ENCODE measurements at places on chromosomes 1 and 21.

GRCh38 chr1:93869653-93870052 lies 9.4 kb downstream of the DNTTIP2 start:
- DNase-seq: no peak

- DNase-seq: no peak
Measured at GRCh38 chr1:206117151-206117948, at the start of gene AVPR1B. Gene AVPR1B, minus strand, starts transcription at chr1:206117388. Its CDS starts 498 bp downstream, at chr1:206116890.

DNA sequence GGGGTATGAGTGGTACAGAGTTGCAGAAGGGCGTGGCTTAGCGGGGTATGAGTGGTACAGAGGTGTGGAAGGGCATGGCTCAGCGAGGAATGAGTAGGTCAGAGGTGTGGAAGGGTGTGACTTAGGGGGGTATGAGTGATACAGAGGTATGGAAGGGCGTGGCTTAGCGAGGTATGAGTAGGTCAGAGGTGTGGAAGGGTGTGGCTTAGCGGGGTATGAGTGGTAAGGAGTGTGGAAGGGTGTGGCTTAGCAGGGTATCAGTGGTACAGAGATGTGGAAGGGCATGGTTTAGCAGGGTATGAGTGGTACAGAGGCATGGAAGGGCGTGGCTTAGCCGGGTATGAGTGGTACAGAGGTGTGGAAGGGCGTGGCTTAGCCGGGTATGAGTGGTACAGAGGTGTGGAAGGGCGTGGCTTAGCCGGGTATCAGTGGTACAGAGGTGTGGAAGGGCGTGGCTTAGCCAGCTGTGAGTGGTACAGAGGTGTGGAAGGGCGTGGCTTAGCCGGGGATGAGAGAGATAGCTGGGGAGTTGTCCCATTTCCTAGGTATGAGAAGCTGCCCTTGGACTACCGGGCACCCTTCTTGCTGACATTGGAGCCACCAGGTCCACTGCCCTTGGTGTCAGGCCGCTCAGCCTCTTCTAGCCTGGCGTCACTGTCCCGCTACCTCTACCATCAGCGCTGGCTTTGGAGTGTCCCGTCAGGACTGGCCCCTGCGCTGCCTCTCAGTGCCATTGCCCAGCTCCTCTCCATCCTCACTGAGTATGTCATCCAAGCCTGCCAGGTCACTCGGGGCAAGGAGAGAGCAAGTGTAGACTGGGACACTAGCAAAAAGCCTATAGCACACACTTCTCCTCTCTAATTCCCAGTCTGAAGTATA lies 29.8 kb downstream of the HYI start:
- no peak for DNase-seq

DNA sequence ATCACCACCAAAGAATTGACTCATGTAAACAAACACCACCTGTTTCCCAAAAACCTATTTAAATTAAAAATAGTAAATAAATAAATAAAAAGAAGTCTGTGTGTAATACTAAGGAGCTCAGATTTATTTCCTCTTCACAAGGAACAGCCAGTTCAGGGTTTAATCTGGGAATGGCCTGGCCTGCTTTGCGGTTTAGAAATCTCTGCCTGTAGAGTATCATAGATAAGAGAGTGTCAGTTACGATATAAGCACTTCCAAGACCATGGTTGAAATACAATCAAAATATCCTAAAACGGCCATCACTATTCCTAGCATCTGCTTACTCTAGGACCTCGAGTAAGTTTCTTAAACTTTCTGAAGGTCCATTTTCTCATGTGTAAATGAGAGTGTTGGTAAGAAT lies 274.4 kb downstream of the PLPP3 start:
- no peak for DNase-seq

GRCh38 chr21:42746593-42747275 lies 93.3 kb downstream of the PDE9A start:
- no peak for DNase-seq

DNA sequence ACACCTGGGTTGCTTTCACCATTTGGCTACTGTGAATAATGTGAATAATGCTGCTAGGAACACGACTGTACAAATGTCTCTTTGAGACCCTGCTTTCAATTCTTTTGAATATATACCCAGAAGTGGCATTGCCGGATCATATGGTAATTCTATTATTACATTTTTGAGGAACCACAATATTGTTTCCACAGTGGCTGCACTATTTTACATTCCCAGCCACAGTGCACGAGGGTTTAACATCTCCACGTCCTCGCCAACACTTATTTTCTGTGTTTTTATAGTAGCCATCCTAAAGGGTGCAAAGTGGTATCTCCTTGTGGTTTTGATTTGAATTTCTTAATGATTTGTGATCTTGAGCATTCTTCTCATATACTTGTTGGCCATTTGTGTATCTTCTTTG lies 15.7 kb downstream of the FHAD1 start:
- no peak for DNase-seq

- DNase-seq: no peak
Measured at GRCh38 chr1:204929487-204930154, 59.0 kb downstream of the NFASC start.

- no peak for DNase-seq
Measured at GRCh38 chr1:16066245-16066644, 7.2 kb downstream of the FAM131C start.

- peak; percentile 54 for DNase-seq
Measured at GRCh38 chr1:108570128-108570527, 10.2 kb downstream of the EEIG2 start.

GRCh38 chr1:186390925-186391324 lies 15.3 kb downstream of the ODR4 start:
- DNase-seq: no peak
